Caco-2 (cell line): ENCODE measurements at places on chromosomes 12 and 14.
A peak's percentile ranks its signal among the peaks of the same experiment; 100 is the strongest.

DNA sequence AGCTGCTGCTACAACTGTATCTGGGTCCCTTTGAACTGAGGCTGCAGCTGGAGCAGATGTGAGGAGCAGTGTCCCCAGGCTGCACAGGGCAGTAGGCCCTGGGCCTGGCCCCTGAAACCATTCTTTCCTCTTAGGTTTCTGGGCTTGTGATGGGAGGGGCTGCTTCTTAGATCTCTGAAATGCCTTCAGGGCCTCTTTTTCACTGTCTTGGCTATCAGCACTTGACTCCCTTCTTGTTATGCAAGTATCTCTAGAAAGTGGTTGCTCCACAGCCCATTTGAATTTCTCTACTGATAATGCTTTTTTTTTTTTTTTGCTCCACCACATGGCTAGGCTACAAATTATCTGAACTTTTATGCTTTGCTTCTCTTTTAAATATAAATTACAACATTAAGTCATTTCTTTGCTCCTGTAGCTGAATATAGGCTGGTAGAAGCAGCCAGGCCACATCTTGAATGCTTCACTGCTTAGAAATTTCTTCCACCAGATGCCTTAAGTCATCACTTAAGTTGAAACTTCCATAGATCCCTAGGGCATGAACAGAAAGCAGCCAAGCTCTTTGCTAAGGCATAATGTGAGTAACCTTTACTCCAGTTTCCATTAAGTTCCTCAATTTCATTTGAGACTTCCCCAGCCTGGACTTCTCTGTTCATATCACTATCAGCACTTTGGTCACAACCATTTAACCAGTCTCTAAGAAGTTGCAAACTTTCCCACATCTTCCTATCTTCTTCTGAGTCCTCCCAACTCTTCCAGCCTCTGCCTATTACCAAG is 41.1 kb downstream of the ACSM4 start:
- no peak for DNase-seq

GRCh38 chr12:227923-228845 is 14.2 kb upstream of the SLC6A12 start:
- DNase-seq = no peak

- peak; percentile 78 for DNase-seq
Measured at GRCh38 chr12:25959071-25959961, 834 bp downstream of the RASSF8 start.

GRCh38 chr14:22814941-22815713 is at the start of gene SLC7A7:
TSS of gene SLC7A7 (minus strand) at chr14:22815435. CDS start at chr14:22813398, 2,037 bp downstream.
- DNase-seq = peak; percentile 87

DNA sequence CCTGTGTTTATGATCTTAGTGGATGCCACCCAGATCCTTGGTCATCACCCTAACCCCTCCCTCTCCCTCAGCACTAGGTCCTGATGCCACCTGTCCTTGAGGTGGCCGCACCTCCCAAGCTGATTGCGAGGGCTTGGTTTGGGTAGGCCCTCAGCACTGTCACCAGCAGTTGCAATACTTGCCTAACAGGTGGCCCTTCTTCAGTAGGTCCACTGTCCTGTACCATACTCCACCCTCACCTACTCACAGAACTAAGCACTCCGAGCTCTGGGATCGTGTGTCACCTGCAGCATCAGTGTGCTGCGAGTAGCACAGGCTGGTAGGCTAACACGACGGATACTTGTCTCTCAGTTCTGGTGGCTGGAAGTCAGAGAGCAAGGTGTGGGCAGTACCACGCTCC is 14.0 kb upstream of the SERPINA12 start:
- DNase-seq = no peak

DNA sequence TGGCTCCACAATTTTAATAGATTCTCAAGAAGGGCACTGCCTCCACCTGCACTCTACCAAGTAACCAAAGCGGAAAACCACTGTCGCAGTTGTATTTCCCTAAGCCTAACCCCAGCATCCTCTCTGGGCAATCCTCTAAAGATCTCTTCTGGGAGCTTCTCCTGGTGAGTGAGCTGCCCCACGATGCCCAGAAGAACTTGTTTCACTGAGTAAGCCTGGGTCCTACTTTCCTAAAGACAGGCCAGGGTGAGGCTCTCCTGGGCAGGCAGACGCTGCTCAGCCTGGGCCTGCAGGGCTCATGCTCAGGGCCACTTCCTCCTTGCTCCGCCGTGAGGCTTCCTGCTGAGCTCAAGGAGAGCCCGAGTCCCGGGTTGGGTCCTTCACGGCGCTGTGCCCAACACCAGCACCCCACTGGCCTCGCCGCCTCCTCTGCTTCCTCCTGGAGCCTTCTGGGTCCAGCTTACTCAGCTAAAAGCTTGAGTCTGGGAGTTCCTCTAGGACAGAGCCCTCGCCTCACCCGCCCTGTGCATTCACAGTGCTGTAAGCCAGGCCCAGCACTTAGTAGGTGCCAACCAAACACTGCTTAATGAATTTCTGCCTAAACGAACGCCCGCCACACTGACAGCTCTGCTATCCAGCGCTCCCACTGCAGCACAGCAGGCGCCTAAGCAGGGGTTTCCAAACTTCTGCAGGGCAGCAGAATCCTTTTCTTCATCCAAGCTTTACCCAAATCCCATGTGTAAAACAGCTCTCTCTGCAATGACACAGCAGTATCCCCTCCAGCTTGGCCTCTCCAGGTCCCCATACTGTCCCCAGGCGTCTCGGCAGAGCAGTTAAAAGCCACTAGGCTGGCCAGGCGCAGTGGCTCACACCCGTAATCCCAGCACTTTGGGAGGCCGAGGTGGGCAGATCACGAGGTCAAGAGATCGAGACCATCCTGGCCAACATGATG is 5.7 kb downstream of the RAB35 start:
- no peak for DNase-seq

DNA sequence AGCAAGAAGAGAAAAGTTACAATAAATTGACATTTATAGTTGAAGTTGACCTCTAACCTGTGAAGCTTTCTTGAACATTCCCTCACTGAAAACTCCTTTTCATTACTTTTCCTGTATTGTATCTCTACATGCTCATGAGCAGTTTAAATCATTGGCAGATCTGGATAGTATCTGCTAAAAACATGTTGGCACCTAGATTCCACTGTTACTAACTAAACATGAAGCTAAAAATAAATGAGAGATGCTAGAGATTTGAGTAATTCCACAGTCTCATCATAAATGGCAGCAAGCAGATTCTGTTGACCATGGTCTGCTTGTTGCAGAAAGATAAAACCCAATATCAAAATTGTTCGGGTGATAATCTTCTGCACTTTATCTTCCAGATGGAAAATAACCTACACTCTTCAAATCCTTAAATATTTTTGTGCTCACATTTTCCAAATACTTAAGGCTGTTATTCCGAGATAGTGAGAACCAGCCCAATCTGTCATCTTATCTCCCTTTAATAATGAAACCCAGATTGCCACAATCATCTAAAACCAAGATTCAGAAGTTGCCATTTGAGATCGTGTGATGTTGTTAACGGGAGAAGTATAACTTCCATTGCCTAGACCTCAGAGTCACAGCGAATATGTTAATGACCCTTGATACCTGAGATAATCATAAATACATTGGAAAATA is 171.0 kb upstream of the DAAM1 start:
- no peak for DNase-seq
